MG63 (cell line): ENCODE measurements at places on chromosomes 13 and 19.

DNA sequence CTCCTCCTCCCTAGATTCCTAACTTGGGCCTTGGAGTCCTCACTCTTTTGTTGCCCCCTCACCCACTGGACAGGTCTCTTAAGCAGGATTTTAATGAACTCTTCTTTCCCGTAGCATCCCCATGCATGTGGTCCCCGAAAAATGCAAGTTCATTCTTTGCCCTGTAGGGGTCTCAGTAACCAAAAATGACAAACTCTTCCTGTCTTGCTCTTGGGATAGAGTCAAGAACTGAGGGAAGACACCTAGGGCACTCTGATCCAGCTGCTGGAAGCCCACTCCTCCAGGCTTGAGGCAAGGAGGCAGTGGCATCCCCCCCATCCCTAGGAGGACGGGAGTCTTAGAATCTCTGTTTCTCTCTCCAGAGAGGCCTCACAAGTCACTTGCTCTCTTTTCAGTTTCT lies 987.0 kb downstream of the DIAPH3 start:
- DNase-seq, result no peak

- peak; percentile 89 for DNase-seq
Observed at GRCh38 chr13:44817131-44817671, 172.1 kb downstream of the NUFIP1 start.

DNA sequence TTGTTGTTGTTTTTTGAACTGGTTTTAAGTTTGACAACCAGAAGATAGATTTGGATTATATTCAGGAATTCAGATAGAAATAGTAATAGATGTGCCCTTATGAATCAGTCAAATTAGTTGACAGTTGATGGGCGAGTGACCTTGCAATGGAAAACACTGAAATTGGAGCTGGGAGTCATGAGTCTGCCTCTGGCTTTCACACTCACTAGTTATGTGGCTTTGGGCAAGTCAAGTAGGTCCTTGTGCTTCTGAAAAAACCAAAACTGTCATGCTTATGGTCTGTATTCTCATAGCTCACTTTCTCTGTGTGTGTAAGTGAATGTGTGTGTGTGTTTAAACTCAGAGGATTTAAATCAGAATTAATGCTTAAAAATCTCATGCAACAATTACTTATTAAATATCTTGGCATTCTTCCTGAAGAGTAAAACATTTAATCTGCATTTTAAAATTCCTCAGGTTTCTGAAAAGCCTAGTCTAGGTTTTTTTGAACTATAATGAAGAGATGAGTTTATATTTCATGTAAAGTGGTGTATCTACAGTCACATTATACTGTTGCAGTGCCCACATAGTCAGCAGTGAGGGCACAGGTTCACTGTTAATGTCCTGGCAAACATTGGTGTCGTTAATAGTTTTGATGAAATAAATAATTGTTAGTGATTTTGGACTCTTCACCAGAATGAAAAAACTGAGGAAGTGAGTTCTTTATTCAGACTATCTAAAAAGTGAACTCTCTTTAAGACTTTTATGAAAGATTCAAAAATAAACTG lies 32.5 kb downstream of the UCHL3 start:
- no peak for DNase-seq

DNA sequence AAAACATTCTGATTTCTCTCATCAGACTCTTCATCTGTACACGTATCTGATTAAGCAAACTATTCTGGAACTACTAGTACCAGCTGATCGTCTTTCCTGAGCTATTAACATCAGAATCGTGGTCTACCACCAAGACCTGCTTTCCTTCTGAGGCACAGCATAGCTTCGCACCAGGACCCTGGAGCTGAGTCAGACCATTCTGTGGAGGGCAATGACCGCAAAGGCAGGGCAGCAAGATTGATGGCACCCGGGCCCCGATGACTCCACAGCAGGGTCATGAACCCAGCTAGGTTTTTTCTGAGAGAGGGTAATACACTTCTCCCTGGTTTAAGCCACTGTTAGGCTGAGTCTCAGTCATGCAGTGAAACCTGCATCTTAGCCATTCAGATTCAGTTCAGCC lies 158.7 kb upstream of the GPR12 start:
- peak; percentile 46 for DNase-seq

- DNase-seq, result no peak
Observed at GRCh38 chr13:55361141-55361540, 1779.6 kb upstream of the PRR20A start.

DNA sequence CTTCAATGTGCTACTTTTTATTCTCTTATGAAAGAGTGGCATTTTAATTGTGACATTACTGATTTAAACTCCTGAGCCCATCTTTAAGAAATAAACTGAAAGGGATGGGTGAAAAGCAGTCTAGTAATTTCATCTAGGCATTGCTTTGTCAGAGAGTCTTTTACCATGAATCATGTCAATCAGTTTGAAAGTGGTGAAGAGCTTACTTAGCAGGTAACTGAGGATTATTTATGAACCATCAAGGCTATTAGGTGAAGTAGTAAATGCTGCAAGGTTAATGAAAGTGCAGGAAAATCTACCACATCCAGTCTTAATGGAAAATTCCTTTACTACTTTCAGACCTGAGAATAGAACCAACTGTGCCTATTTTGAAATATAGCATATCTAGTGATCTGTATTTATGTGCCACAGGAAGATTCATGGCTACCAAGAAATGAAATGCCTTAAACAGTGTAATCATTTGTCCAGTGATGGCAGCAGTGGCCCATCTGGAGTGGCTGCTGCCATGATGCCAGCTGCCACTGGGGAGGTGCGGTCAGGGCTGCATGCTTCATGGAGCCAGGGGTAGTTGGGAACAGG lies 368.9 kb downstream of the SLITRK6 start:
- DNase-seq, result no peak

DNA sequence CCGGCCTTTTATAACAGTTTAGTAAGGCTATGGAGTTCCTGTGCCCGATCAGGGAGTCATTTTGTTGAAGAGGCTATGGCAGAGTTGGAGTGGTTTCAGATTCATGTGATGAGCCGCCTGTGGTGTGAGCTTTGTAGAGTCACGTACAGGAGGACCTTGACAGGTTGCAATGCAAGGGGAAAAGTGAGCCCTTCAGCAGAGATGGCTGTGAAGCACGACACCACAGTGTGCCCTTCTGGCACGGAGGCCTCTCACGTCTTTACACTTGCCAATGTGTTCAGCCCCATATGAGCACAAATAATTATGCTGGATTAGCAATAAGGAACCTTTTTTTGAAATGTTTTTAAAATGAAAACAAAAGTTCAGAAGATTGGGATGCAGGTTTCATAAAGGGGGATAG lies 499.8 kb downstream of the LIG4 start:
- no peak for DNase-seq

- DNase-seq, result peak; percentile 70
Observed at GRCh38 chr13:24741016-24741662, 22.8 kb upstream of the RNF17 start.

- DNase-seq, result no peak
Observed at GRCh38 chr19:46714444-46715106, 2.3 kb downstream of the PRKD2 start.

DNA sequence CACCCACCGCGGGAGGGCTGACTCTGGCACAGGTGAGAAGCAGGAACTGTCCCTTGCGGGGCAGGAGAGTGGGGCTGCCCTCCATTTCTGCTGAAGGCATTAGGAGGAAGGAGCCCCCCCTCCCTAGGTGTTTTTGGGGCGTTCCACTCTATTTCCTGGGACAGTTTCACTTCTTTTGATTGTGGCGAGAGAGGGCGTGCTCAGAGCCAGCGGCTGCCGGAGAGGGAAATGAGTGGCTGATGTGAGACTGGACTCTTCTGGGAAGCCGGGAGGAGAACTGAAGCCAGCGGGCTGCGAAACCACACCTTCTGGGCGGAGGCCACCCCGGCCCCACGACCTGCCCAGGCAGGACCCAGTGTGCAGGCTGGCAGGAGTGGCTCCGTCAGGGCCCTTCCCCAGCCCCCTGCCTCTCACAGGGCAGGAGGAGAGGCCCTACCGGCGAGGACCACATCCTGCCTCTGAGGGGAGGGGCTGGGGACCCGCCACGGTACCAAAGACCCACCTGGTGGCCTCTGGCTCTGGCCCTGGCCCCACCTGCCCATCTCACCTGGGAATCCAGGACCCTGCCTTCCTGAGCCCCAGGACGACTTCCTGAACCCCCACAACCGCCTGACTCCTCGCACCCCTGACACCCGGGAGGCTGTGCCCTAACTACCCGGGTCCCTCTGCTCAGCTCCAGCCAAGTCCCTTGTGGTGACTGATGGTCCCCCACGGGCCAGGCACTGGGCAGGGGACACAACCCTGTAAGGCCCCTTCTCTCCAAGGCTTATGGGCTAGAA lies 25.9 kb downstream of the MPND start:
- DNase-seq, result no peak

- no peak for DNase-seq
Observed at GRCh38 chr13:27534108-27534980, 84.0 kb upstream of the MTIF3 start.
